ENCODE measurements at places on chromosomes 11 and 22.

GRCh38 chr11:13269775-13270174 is 7.8 kb upstream of the BMAL1 start:
- no peak for DNase-seq

GRCh38 chr22:27501191-27501936 is 300.2 kb downstream of the MN1 start:
- DNase-seq: no peak

DNA sequence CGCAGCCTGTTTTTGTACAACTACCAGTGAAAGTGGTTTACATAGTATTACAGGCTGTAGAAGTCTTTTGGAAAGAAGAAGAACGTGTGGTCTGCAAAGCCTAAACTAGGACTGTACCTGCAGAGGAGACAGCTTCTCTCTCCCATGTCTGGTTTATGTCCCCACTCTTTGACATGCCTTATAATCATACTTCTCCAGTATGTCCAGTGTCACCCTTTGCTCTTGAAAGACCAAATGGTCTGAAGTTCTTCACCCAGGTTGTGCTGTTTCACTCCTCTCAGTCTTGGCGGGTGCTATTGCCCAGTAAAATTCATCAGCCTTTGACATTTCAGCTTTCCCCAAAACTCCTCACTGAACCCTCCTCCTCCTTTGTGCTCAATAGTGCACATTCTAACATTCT is 676.0 kb upstream of the TENM4 start:
- no peak for DNase-seq

GRCh38 chr11:16986434-16987204 is 27.6 kb downstream of the PLEKHA7 start:
- peak; percentile 66 for DNase-seq

DNA sequence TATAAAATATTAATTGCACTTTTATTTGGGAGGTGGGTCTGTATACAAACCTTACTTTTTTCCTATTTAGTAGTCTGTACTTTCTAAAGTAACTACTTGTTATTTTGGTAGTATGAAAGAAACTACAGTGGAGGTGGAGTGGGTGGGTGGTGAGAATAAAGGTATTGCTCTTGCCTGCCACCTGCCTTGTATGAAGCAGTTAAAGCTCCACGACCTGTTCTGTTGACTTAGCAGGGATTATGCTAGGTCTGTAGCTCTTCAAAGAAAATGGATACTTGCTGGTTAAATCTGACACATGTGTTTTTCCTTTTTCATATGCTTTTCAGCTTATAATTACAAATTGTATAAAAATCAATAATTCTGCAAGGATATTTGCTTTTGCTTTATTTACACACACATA is 111.9 kb downstream of the EHF start:
- no peak for DNase-seq

- no peak for DNase-seq
These were observed 12.6 kb upstream of the COX8A start for GRCh38 chr11:63961608-63962412.
